ENCODE measurements at places on chromosomes 2 and 18. TPM values are rescaled to one million over a fixed set of nuclear protein-coding genes. Genes with fewer than 3 reads are reported as not detected.
A peak's percentile ranks its signal among the peaks of the same experiment; 100 is the strongest.

Gene FHOD3
- total RNA-seq, result 41.7 TPM

- DNase-seq, result no peak
Measured at GRCh38 chr2:108629417-108629816, 89.9 kb upstream of the RANBP2 start.

GRCh38 chr2:169023161-169023560 lies 8.0 kb downstream of the ABCB11 start:
- no peak for DNase-seq

Gene KIF1A
- 1,045 TPM for total RNA-seq

Gene STAT4
- total RNA-seq, result 36.0 TPM

DNA sequence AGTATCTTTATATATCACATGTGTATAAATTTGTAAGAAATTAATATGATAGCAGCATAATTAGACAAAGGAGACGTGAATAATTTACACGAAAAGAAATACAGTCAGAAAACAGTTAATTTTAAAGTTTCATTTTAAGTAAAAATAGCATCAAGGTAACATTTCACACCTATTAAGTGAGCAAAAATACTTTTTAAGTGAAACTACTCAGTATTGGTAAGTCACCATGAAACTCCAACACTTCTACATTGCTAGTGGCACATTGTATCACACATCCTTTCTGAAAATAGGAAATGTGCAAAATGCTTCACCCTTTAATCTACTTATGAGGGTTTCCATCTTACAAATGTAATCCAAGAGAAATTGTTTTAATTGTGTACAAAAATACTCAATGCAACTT lies 287.9 kb upstream of the EPAS1 start:
- no peak for DNase-seq

GRCh38 chr2:98917031-98917471 lies 19.0 kb downstream of the CRACDL start:
- DNase-seq, result no peak

DNA sequence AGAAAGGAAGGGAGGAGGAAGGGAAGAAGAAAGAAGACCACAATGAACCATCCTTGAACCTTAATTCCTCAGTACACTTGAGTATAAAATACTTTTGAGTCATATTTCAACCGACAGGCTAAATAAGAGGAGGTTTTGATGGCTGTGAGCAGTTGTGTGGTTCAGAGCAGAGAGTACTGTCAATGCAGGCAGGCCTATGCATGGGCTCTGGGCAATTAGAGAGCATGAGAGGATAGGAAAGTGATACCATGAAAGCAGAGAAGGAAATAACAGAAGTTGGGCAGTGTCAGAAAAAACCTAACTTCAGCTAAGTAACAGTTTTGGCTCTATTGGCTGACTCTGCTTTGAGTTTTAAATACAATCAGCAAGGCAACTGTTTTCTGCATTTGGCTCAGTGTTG lies 123.6 kb upstream of the STK17B start:
- no peak for DNase-seq

- DNase-seq, result no peak
Measured at GRCh38 chr2:184154438-184154837, 443.9 kb upstream of the ZNF804A start.

GRCh38 chr2:15591373-15591691 lies 336 bp upstream of the DDX1 start:
- DNase-seq, result no peak

DNA sequence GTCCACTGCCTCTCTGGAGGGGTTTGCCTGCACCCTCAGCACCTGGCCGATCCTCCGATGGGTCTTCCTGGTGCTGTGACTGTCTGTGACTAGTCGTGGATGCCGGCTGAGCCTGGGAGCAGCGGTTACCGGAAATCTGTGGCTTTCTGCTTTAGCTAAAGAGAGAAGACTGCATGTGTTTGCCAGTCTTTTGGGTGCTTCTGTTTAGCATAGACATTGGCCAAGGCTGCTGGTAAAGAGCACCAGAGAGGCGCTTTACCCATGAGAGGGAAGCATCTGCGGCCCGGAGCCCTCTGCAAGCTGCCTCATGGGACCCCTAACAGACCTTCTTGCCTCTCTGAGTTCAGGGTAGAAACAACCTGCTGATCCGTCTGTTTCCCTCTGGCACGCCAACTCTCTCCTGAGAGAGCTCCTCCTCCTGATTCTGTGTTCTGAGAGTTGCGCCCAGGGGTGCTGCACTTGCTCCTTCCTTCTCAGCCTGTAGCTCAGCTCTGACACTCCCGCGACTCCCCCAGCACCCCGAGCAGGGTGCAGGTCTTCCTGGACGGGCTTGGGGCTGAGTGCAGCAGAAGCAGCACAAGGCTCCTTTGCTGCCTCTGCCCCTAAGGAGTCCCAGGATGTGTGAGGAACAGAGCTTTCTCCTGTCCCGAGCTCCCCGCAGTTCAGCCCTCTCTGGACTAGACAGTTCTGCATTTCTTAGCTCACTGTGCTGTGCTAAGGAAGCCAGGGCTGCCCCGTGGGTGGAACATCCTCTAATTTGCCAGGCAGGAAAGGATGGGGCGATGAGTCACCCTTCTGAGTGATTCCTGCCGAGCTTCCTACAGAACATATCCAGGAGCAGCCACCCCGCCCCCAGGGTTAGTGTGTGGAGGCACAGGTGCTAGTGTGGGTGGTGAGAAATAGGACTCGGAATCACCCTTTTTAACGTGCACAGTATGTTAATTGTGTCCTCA lies 203.2 kb downstream of the SH3RF3 start:
- peak; percentile 92 for DNase-seq

Gene SNORC
- 43.5 TPM for total RNA-seq

- no peak for DNase-seq
Measured at GRCh38 chr2:219245899-219246230, 586 bp downstream of the STK16 start.

- no peak for DNase-seq
Measured at GRCh38 chr2:33023728-33024500, 77.2 kb downstream of the LTBP1 start.

DNA sequence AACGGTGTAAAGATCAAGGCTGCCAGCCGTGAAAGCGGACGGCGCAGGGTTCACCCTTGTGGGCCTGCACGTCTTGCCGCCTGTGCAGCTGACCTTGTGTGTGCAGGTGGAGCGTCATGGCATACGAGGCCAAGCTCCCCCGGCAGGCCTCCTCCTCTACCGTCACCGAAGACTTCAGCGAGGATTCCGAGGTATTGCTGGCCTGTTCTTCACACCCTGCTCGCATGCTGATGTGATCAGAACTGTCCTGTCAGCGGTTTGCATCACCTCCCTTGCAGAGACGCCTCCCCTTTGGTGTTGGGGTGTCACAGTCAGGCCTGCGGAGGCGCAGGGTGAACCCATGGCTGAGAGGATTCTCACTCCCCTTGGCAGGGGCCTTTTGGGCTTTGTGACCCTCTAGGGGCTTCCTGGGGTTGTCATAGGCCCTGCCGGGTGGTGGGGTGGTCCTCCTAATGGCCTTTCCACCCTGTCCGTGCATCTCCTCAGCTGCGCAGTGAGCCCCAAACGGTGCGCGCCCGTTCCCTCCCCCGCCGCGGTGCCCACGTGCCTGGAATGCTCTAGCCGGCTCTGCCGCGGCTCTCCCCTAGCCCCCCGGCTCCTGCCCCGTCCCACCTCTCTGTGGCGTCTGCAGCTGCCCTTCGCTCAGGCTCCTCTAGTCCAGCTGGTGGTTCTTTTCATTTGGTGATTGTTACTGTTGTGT lies 92.5 kb downstream of the DGKD start:
- peak; percentile 35 for DNase-seq

GRCh38 chr2:146278881-146279280 lies 1565.9 kb upstream of the ACVR2A start:
- no peak for DNase-seq

DNA sequence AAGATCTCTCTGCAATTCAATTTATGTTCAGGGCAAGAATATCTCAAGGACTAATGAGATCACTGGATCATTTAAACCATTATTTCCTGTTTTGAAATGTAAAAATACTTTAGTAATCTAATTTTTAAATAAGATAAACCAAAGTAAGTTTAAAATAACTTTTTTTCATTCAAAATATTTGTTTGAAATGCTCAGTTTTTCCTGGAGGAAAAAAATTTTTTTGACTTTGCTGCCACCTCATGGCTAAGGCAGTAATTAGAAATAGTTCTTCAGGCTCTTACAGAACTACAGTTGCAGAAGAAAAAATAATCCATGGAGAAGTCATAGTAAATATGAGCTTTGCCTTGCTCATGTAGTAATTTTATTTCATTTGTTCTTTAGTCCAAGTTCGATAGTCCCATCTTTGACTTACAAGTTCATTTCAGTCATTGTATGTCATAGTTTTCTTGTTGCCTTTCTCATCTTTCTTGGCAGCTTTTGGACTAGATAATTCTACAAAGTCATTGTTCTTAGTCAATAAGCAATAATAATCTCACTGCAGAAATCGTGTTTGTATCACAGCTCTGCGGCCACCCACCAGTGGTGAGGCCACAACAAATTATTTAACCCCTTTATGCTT lies 127.4 kb downstream of the DPP4 start:
- no peak for DNase-seq

GRCh38 chr2:57432528-57432927 lies 614.1 kb upstream of the VRK2 start:
- DNase-seq, result no peak

DNA sequence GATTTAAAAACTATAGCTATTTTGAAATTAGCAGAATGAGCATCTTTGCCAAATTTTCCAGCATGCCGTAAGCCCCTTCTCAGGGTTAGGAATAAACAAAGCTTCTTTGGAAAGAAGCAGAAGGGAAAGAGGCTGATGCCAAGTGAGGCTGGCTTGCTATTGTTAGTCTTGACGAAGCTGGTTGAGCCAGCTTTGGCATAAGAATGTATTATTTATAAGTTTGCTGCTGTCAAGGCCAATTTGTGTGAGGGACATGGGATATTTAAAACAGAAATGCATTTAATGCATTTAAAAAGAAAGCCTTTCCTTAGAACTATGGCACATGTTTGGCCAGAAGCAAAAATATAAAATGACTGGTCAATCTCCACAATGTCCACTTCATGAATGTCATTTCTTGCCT lies 52.5 kb upstream of the TTN start:
- no peak for DNase-seq

Gene RAB17
- 2.1 TPM for total RNA-seq

DNA sequence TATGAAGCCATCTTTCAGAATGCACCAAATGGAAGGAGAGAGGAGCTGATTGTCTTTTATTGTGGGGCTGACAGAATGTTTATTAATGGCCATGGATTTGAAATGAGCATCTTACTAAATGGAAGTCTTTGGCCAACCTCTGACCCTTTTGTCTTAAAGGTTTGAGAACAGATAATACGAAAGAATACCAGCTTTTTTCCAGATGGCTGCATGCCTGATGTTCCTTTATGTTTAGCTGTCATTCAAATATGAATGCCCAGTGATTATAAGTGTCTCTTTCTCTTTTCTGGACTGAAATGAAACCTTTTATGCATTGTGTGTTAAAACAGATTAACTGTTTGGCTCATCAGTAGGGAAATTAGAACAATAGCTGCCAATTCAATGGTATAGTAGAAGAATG lies 46.0 kb downstream of the PARD3B start:
- no peak for DNase-seq
